ENCODE measurements at places on chromosomes 2 and 18.
A peak's percentile ranks its signal among the peaks of the same experiment; 100 is the strongest.

GRCh38 chr2:70655786-70656185 lies 102.2 kb upstream of the TGFA start:
- no peak for DNase-seq

DNA sequence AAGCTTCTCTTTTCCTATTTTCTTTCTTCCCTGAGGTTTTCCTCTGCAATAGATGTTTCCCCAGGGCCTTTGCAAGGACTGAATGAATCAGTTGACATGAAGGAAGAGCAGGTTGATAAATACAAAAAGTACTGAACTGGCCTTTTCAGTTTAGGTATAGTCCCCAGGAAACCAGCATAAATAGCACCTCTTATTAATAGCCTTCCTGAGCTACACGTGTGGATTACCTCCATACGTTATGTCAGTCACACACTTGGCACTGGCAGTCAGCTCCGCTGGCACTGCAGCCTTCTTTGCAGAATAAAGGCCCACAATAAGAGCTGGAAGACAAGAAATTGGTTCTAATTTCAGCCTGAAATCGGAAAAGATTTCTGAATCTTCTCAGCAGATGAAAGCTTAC lies 60.7 kb downstream of the KCTD18 start:
- no peak for DNase-seq

GRCh38 chr2:8841932-8842331 lies 4.5 kb upstream of the KIDINS220 start:
- DNase-seq = no peak

- no peak for DNase-seq
Observed at GRCh38 chr18:35732636-35733035, 151.1 kb downstream of the GALNT1 start.

GRCh38 chr2:203997481-203997880 lies 60.9 kb downstream of the ICOS start:
- DNase-seq = no peak

DNA sequence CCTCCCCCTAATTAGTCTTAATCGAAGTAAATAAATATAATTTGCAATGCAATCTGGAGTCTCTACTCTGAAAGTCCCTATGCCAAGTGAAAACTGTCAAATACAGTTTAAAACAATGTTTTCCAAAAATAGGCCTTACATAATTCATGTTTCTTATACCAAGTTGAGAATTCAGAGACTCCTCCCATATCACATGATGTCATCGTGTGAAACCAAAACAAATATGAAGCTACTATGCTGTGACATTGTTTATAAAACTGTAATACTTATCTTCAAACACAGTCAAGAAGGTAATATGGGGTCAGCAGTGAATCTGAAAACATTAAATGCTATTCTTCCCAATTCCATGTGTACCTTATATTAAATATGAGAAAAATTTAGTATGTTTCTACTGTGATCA lies 940.2 kb upstream of the FANCL start:
- no peak for DNase-seq

DNA sequence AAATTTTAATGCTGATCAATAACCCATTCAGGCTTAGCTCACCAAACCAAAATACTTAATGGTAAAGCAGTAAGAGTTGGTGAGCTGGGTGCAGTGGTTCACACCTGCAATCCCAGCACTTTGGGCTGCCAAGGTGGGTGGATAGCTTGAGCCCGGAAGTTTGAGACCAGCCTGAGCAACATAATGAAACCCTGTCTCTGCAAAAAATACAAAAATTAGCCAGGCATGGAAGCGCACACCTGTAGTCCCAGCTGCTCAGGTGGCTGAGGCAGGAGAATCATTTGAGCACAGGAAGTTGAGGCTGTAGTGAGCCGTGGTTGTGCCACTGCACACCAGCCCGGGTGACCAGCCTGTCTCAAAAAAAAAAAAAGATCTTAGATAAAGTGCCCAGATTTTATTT lies 35.7 kb upstream of the MPP4 start:
- DNase-seq = no peak

DNA sequence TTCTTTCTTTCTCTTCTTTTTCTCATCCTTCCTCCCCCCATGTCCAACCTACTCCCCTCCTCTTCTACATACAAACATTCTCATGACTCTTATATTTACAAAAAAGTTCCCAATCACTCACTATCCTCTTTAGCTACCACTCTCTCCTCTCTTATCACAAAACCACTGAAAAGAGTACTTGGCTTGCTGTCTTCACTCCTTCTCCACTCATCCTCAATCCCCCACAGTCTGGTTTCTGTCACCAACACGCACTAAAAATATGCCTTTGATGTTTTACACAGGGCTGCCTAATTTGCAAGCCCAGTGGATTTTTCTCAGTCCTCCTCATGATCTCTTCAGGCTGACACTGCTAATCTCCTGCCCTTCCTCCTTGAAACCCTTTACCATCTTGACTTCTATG lies 159.5 kb downstream of the TNS1 start:
- no peak for DNase-seq

DNA sequence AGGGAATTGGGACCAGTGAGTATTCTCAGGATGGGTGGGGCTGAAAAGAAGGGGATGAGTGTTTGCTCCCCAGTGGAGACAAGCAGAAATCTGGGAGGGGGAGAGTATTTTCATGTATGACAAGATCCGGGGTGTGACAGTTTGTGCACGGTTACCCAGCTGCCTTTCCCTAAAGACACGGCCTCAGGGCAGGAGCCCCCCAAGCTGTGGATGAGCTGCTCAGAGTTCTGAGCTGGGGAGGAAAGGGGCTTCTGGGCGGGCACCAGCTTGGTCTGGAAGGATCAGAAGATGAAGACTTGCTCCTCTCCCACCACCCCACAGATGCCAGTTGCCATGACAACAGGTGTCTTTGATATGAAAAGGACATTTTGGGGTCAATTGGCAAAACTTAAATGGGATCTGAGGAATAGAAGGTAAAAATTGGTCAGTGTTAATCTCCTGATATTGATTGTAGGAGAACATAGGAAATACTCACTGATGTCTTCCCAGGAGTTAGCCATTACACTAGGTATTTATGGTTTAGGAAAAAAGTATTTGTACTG lies 29.2 kb downstream of the ZCCHC2 start:
- no peak for DNase-seq

DNA sequence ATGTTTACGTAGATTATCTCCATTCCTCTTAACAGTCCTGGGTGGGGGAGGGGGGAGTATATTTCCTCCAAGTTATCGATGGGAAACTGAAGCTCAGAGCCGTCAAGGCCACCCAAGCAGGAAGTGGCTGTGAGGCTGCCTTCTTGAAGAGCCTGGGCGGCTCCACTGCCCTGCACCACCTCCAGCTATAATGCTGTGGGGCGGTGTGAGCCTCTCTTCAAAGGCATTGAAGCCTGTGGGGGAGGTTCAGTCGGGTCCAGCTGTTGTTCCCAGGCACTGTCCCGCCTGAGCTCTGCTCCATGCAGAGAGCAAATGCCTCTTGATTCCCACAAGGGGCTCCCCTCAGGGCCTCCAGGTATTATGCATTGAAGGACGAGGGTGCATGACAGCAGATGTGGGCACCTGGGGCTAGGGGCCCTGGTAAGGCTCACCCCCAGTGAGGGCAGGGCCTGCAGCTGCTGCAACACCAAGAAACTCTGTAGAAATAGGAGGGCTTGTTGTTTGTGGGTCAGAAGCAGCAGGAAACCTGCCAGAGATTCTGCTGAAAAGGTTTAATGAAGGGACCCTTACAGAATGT lies 29.5 kb upstream of the LAPTM4A start:
- DNase-seq = peak; percentile 28

DNA sequence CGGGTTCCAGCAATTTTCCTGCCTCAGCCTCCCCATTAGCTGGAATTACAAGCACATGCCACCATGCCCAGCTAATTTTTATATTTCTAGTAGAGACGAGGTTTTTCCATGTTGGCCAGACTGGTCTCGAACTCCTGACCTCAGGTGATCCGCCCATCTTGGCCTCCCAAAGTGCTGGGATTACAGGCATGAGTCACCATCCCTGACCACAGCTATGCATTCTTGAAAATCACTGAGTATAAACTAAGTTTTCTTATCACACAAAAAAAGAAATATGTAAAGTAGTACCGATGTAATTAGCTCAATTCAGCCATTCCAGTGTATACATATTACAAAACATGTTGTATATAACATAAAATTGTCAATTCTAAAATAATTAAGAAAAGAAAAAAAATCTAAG lies 232.7 kb downstream of the MBD2 start:
- no peak for DNase-seq

DNA sequence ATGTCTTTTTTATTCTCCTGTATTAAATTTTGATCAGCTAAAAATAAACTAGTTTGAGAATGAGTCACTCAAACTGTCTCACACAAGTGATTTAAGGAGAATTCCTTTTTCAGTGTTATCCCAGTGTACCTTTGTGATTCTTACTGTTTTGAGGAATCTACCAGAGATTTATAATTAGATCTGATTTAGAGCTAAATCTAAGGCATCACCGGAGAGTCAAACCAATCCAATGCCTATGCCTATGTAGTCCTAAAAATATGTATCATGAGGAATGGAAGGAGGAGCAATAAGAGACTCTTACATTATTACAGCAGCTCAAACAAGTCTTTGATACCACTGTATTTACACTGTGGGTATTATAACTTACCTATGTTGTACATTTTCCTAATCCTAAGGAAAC lies 63.4 kb upstream of the CYP20A1 start:
- DNase-seq = no peak

- no peak for DNase-seq
Observed at GRCh38 chr2:641164-641871, 35.9 kb downstream of the TMEM18 start.

GRCh38 chr2:118202707-118203303 lies 114.5 kb downstream of the INSIG2 start:
- DNase-seq = peak; percentile 76

- peak; percentile 25 for DNase-seq
Observed at GRCh38 chr18:63683152-63683551, 19.6 kb upstream of the SERPINB11 start.

GRCh38 chr2:236571145-236571544 lies 1.5 kb downstream of the ACKR3 start:
- peak; percentile 70 for DNase-seq

DNA sequence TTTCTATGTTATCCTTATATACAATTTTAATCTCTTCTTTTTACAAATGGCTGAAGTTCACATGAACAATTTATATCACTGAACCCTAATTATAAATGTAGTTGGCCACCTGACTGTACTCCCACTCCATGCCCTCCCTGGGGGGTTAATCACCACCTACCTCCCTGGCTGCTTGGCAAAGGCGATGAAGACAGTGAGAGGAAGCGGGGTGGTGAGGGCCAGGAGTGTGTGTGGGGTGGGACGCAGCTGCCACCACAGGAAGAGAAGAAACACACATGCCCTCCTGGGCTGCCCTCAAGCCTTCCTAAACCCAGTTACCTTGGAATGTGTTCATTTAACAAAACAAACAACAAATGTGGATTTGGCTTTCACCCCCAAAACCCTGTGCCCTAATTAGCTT lies 87.0 kb upstream of the REV1 start:
- no peak for DNase-seq

DNA sequence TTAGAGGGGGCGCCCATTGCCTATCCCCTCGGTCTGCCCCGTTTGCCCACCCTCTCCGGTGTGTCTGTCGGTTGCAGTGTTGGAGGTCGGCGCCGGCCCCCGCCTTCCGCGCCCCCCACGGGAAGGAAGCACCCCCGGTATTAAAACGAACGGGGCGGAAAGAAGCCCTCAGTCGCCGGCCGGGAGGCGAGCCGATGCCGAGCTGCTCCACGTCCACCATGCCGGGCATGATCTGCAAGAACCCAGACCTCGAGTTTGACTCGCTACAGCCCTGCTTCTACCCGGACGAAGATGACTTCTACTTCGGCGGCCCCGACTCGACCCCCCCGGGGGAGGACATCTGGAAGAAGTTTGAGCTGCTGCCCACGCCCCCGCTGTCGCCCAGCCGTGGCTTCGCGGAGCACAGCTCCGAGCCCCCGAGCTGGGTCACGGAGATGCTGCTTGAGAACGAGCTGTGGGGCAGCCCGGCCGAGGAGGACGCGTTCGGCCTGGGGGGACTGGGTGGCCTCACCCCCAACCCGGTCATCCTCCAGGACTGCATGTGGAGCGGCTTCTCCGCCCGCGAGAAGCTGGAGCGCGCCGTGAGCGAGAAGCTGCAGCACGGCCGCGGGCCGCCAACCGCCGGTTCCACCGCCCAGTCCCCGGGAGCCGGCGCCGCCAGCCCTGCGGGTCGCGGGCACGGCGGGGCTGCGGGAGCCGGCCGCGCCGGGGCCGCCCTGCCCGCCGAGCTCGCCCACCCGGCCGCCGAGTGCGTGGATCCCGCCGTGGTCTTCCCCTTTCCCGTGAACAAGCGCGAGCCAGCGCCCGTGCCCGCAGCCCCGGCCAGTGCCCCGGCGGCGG lies 1.7 kb downstream of the MYCN start:
- DNase-seq = no peak

GRCh38 chr18:26868968-26869586 lies 3.6 kb upstream of the AQP4 start:
- DNase-seq = peak; percentile 63
